Muscle of leg (tissue), 16 donors: ENCODE measurements at places on chromosomes 11 and 22. TPM values are rescaled to one million over a fixed set of nuclear protein-coding genes. Genes with fewer than 3 reads are reported as not detected.

FAM118B gene
- 19.6 TPM for total RNA-seq

DNA sequence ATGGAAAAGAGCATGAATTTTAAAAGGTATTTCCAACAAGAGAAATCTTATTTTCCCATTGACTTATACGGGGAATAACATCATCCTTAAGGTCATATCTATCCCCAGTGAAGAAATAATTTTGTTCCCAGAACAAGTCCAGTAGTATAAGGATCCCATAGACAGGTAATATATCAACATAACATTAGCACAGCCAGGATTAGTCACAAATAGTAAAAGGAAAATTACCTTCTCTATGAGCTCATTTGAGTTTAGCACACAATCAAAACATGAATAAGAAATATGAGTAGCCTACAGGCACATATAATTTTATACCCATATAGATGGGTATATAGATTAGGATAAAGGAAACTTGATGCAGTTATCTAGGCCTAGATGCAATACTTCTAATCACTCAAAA is 2.8 kb upstream of the OR52K1 start:
- DNase-seq = no peak
- H3K36me3 ChIP-seq = no peaks in the 10 kb centered on the region
- no peak overlapping the region for H3K27ac ChIP-seq
- no peaks in the 10 kb centered on the region for H3K27me3 ChIP-seq
- H3K4me3 ChIP-seq = no peak overlapping the region
- H3K4me1 ChIP-seq = no peaks in the 10 kb centered on the region

GLYATL2 gene
- total RNA-seq = 0.89 TPM

DNA sequence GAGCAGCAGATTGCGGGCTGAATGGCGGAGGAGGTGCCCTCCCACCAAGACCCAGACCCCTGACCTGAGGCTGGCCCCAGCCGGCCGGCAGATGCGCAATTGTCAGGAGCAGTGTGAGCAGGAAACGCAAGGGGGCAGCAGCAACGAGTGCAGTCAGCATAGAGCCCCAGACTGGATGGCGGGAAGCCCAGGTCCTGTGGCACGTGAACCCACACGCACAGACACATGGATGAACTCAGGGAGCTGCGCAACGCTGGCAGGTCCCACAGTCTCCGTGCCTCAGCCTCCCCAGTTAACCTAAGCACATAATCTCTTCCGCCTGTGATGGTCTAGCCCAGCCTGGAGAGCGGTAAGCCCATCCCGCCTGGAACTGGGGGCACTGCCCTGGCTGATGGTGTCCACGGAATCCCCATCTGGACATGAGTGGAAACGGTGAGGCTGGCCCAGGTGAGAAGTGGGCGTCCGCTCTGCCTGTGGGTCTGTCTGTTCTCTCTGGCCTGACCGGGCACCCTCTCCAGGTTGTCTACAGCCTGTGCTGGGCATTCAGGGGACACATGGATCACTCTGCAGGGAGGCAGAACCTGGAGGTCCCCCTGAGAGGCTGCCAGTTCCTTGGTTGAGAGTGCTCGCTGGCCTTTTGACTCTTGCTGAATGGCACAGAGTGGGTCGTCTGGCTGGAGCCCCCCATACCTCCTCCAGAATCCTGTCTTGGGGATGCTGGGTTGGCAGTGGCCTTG is 626 bp upstream of the TBX10 start:
- no peaks in the 10 kb centered on the region for H3K36me3 ChIP-seq
- H3K4me3 ChIP-seq = no peak overlapping the region
- no peak overlapping the region for H3K27ac ChIP-seq
- peak; percentile 55 for DNase-seq

- H3K4me1 ChIP-seq = no peaks in the 10 kb centered on the region
- no peak overlapping the region for H3K27ac ChIP-seq
- peaks cover 2% of the 10 kb centered on the region for H3K27me3 ChIP-seq
- DNase-seq = no peak
These were observed 116.9 kb downstream of the BRD1 start for GRCh38 chr22:49710746-49711145.

BRSK2 gene
- total RNA-seq = 0.44 TPM

CCDC116 gene
- 0.27 TPM for total RNA-seq

GRCh38 chr22:50140615-50141014 is 29.9 kb upstream of the PANX2 start:
- no peaks in the 10 kb centered on the region for H3K36me3 ChIP-seq
- H3K4me1 ChIP-seq = peaks cover 3% of the 10 kb centered on the region
- DNase-seq = no peak

DNA sequence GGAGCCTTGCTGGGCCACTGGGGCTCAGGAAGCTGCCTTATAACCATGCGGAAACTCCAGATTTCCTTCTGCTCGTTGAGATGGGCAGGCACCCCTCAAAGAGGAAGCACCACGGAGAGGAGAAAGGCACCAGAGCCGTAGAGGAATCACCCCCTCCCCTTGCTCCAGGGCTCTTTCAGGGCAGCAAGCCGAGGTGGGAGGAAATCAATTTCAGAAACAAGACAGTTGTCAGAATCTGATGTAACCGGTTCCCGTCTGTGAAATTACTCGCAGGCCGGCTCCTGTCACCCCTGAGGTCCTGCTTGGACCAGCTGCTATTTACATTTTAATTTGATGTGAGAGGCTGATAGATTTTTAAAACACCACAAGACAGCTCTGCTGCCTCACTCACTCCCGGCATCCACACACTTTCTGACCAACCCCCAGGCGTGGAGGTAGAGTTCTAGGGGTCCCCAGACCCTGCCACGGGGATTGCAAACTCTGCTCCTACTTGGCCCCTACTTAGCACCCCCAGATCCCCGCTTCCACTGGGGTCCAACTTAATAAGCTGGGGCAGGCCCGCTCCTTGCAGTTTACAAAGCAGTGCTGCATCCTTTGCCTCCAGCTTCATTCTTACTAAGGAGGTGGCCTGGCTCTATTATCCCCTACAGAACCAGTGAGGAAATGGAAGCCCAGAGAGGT is 162.5 kb downstream of the CEP164 start:
- H3K27ac ChIP-seq = no peak overlapping the region
- no peaks in the 10 kb centered on the region for H3K36me3 ChIP-seq
- H3K4me3 ChIP-seq = no peak overlapping the region
- peaks cover 26% of the 10 kb centered on the region for H3K27me3 ChIP-seq

GRCh38 chr11:103901656-103902055 is 134.8 kb upstream of the DDI1 start:
- no peaks in the 10 kb centered on the region for H3K27me3 ChIP-seq
- no peak overlapping the region for H3K4me3 ChIP-seq
- DNase-seq = no peak
- no peaks in the 10 kb centered on the region for H3K36me3 ChIP-seq
- H3K4me1 ChIP-seq = no peaks in the 10 kb centered on the region

DNA sequence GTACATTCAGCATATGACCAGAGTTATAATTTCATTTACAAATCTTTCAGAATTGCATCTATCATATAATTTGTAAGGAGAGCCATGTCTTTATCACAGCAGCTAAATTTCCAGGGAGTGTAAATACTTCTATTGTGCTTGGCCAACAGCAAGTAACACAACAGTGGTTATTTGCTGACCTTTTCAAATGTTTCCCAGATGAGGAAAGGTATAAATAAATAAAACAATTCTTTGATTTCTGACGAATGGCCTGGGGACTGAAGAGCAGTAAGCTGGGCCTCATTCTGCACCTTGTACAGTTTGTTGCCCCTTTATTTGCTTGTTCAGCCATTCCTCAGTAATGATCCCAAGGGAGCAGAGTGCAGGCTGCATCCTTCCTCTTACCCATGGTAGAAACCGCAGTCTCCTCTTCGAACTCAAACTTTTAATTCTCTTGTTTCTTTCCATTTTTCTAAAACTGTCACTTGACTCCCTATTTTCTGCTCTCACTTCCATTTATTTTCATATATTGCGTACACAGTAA is 132.8 kb downstream of the DDX10 start:
- H3K36me3 ChIP-seq = no peaks in the 10 kb centered on the region
- no peaks in the 10 kb centered on the region for H3K27me3 ChIP-seq
- no peak overlapping the region for H3K4me3 ChIP-seq
- H3K4me1 ChIP-seq = no peaks in the 10 kb centered on the region

NCAM1 gene
- total RNA-seq = 87.0 TPM

GRCh38 chr22:26229910-26230309 is 60.6 kb downstream of the SEZ6L start:
- H3K36me3 ChIP-seq = no peaks in the 10 kb centered on the region
- no peak overlapping the region for H3K27ac ChIP-seq
- DNase-seq = peak; percentile 6
- no peak overlapping the region for H3K4me3 ChIP-seq

DNA sequence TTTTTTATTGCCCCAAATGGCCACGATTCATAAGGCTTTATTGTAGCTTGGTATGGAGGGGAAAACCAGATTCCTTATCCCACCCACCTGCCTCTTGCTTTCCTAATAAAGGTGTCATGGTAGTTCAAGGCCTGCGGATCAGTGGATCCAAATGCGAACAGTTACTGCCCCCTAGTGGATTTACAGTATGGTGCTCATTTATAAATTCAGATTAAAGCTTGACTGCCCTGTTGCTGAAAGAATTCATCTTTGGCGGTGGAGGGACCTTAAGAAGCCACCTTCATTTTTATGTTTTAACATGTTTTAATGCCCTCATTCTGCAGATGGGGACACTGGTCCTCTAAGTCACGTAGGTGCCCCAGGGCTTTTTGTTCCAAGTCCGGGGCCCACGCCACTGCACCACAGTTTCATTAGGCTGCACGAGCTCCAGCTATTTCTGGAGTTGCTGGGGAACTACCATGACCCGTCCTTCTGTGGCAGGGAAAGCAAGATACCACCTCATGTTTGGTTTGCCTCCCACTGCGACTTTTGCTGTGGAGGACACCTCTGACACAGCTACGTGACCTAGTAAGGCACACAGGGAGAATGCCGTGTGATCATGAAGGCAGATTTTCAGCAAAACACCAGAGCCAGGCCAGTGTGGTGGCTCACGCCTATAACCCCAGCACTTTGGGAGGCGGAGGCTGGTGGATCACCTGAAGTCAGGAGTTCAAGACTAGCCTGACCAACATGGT is 15.6 kb upstream of the INCENP start:
- peaks cover 18% of the 10 kb centered on the region for H3K4me1 ChIP-seq
- H3K27ac ChIP-seq = no peak overlapping the region
- DNase-seq = peak; percentile 74
- no peaks in the 10 kb centered on the region for H3K36me3 ChIP-seq

GRCh38 chr22:44407987-44408828 is 89.8 kb downstream of the RTL6 start:
- no peak overlapping the region for H3K4me3 ChIP-seq
- H3K27me3 ChIP-seq = no peaks in the 10 kb centered on the region
- peaks cover 60% of the 10 kb centered on the region for H3K4me1 ChIP-seq

DNA sequence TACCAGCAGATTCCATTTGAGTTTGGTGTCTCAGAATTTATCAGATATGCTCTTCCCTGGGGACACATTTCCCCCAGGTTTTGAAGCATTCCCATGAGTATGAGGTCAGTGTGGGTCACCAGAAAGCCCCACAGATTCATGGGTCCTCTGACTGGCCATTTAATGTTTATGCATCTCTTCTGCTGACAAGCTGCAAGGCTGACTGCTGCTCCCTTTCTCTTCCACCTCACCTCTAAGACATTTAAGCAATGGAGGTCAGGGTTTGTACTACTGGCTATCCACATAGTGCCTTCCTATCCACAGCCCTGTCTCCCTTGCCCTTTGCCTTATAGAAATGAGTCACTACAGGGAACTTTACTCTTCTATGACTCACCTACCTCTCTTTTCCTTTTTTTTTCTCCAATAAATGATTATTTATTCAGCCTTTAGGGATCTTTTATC is 106.0 kb upstream of the TIMP3 start:
- no peak overlapping the region for H3K27ac ChIP-seq
- no peak for DNase-seq
- no peaks in the 10 kb centered on the region for H3K27me3 ChIP-seq

DNA sequence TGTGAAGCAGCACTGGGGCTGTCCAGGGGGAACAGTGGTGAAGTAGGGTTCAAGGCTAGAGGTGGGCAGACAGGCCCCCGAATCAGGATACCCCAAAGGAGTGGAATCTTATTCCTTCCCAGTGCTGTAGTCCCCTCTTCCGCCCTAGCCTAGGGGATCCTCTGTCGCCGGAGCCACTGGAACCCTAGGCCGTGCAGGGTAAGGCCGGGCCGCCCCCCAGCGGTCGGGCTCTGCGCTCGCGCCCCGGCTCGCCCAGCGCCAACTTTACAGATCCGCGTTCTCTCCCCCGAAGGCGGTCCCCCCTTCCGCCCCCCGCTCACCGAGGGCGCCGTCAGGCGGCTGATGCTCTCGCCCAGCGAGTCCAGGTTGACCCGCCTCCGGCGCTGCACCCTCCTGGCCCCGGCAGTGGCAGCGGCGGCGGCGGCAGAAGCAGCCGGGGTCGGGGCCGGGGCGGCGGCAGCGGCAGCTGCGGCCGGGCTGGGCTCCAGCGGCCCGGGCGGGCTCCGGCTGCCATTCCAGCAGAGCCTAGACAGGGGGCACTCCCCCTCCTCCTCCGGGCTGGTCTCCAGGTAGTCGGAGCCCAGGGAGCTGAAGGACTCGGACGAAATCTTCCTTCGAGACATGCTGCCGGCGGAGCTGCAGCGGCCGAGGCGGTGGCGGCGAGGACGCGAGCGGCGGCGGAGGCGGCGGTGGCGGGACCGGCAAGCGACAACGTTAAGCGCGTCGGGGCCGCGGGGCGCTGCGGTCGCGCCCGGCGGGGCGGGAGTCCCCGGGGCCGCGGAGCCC is 650 bp downstream of the GUCY1A2 start:
- peak; percentile 67 for DNase-seq
- H3K36me3 ChIP-seq = no peaks in the 10 kb centered on the region
- H3K4me3 ChIP-seq = peak overlapping the region; percentile 46
- peaks cover 12% of the 10 kb centered on the region for H3K4me1 ChIP-seq
- peaks cover 16% of the 10 kb centered on the region for H3K27me3 ChIP-seq

- no peak for DNase-seq
- no peaks in the 10 kb centered on the region for H3K36me3 ChIP-seq
- peak overlapping the region; percentile 91 for H3K27ac ChIP-seq
- no peak overlapping the region for H3K4me3 ChIP-seq
These were observed 4.2 kb upstream of the CSDC2 start for GRCh38 chr22:41556561-41556960.

DNA sequence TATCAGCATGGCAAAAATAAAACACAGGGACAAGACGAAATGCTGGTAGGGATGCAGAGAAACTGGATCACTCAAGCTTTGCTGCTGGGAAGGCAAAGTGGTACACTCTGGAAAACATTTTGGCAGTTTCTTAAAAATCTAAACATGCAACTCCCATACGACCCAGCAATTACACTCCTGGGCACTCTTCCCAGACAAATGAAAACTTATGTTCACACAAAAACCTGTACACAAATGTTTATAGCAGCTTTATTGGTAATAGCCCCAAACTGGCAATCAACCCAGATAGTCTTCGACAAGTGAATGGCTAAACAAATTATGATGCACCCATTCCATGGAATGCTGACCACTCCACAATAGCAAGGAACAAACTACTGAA is 35.8 kb upstream of the PRR5 start:
- H3K27me3 ChIP-seq = peaks cover 27% of the 10 kb centered on the region
- no peaks in the 10 kb centered on the region for H3K36me3 ChIP-seq
- no peak overlapping the region for H3K4me3 ChIP-seq
- H3K4me1 ChIP-seq = peaks cover 38% of the 10 kb centered on the region
- H3K27ac ChIP-seq = no peak overlapping the region
- DNase-seq = no peak

GRCh38 chr11:106021181-106021966 is 666 bp downstream of the MSANTD4 start:
- H3K4me1 ChIP-seq = no peaks in the 10 kb centered on the region
- peak overlapping the region; percentile 26 for H3K27ac ChIP-seq
- no peaks in the 10 kb centered on the region for H3K36me3 ChIP-seq
- H3K27me3 ChIP-seq = peaks cover 2% of the 10 kb centered on the region
- peak; percentile 9 for DNase-seq
